ENCODE measurements at places on chromosomes 11 and 22.

- DNase-seq: no peak
Observed at GRCh38 chr22:35475545-35475944, 65.1 kb upstream of the RASD2 start.

DNA sequence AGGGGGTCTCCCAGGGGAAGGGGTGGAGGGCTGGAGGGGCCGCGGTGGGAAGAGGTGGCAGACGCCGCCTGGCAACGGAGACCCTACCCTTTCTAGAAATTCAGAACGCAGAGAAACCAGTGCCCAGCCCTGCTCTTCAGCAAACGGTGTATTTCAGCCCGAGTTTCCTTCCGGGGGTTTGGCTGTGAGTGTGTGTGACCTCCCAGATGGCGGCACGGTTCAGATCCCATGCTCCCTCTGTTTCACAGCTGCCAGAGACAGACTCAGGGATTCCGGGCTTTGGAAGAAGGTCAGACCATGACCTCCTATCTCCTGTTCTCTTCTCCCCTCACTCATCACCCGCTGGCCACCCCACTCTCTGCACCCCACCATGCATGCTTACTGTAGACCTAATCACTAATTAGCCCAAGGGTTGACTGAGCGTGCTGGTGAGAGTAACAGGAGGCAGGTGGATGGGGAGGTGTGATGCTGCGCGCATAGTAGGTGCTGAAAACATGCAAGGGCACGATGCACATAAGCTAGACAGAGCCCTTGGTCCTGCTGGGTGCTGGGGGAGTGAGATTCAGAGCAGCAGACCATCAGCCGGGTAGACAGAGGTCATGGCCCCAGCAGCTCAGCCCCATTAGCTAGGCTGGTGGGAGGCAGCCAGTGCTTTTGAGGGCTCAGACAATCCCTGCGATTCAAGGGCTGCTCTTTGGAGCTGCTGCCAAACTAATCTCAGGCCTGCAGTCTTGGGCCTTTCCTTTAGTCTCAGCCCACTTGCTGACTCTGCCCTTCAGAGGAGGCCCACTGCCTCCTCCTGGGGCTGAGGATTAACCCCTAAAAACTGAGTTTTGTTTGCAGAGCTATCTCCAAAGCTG lies 256.5 kb upstream of the CADM1 start:
- no peak for DNase-seq

- DNase-seq: peak; percentile 33
Observed at GRCh38 chr11:125941619-125942611, 3.9 kb upstream of the VSIG10L2 start.

- peak; percentile 4 for DNase-seq
Observed at GRCh38 chr11:42593441-42593840, 718.4 kb upstream of the API5 start.

DNA sequence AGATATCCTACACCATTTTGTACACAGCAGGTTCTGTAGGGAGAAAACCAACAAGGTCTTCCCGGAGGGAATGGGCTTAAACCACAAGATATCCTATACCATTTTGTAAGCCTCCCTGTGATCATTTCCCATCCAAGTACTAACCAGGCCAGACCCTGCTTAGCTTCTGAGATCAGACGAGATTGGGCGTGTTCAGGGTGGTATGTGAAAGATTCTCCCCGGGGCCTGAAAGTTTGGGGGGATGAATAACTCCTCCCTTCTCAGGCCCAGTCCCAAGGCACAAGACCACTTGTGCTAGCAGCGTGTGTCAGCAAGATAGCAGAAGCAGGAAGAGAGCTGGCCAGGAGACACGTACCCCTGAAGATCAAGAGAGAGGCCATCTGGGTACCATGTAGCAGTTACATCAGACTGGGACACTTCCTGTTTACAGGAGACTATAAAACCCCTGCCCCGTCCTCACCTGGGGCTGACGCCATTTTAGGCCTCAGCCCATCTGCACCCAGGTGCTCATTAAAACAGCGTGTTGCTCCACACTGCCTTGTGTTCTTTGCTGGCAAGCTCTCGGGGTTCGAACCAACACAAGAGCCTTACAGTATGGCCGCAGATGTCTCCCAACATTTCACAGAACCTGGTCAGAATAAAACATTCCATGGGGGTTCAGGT lies 17.3 kb downstream of the MIF start:
- DNase-seq: no peak

DNA sequence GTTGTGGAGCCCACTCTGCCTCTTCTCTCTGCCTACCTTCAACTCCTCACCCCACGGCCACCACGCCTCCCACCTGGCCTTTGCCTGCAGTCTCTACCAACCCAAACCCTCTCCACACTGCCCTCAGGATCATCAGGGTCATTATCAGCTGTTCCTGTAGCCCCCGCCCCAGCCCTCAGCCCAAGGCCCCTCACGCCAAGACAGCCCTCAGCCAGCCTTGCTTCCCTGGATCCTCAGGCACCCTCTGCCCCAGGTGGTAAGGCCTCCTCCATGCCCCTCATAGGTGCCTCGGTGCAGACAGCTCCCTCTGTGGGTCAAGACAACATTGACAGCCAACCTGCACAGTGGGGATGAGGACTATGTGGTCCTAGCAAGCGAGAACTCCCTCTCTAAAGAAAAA lies 1.7 kb downstream of the SBF1 start:
- DNase-seq: no peak

DNA sequence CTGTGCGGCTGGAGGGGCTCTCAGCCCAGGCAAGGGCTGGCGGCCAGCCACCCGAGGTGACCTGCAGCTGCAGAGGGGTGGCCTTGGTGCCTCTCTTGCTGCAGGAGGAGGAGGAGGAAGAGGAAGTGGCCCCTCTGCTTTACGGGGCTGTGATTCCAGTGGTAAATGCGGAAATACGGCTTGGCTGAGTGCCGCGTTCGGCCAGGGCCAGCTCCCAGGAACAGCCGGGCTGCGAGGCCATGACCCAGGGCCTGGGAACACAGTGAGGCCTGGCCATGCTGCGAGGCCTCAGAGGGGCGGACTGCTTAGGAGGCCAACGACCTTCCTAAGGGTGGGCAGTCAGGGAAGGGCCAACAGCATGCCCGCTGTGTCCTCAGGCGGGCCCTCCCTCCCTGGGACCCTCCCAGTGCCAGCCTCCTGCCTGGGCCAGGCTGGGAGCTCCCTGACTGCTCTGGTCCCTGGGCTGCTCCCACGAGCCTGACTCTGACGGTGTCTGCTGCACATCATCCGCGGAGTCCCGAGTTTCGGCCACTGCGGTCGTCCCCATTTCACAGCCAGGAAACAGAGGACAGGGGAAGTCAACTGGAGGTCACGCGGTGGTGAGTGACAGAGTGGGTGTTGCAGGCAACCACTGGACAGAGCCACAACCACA lies 20.8 kb upstream of the PPARA start:
- DNase-seq: no peak

DNA sequence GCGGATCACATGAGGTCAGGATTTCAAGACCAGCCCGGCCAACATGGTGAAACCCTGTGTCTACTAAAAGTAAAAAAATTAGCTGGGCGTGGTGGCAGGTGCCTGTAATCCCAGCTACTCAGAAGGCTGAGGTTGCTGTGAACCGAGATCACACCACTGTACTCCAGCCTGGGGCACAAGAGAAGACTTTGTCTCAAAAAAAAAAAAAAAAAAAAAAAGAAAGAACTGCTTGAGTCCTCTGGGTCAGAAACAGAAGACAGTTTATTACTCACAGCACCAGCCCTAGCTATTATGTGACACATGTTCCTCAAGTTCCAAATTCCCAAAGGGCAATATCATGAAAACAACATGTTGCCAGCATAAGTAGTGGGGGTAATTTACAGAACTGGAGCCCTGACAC lies 1014.1 kb upstream of the RAG2 start:
- no peak for DNase-seq

GRCh38 chr11:106872246-106872645 lies 146.0 kb downstream of the GUCY1A2 start:
- no peak for DNase-seq

Measured in fibroblast of skin of scalp (primary cell).